Kasumi-1 (cell line): ENCODE measurements at places on chromosomes 1 and 21.

DNA sequence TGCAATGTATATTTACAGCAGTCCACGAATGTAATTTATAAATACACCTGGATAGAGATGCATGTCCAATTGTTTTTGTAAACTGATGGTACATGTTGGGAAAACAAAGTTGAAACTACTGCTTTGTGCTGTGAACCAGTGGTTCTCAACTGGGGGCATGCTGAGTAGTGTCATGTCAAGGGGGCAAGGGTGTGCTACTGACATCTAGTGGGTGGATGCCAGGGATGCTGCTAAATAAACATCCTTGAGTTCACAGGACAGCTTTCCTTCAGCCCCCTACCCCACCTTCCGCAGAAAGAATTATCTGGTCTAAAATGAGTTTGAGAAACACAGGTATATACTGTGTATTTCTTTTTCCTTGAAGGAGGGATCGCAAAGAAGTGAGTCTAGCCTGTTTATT lies 95.9 kb downstream of the RASAL2 start:
- peak; percentile 65 for DNase-seq

- DNase-seq, result no peak
Observed at GRCh38 chr1:226355669-226356551, 46.9 kb upstream of the LIN9 start.

DNA sequence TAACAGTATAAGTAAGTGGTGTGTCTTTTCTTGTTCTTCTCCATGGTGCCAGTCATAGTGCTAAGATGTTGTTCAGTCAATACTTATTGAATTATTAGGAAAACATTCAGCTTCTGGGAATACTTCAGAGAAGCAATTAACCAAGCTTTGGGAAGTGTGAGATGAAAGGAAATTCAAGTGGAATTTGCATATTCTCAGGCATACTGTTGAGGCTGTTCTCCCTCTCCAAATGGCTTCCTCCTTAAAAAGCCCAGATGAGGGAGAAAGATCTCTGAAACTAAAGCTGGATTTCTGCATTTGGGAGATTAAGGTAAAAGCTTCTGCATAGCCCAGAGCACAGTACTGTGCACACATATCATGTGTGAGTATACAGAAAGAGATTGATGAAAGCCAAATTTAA lies 73.4 kb downstream of the MACF1 start:
- no peak for DNase-seq

- no peak for DNase-seq
Observed at GRCh38 chr1:71083271-71083670, 2.4 kb upstream of the ZRANB2 start.

GRCh38 chr1:12528021-12528852 lies 89.8 kb downstream of the DHRS3 start:
- no peak for DNase-seq

DNA sequence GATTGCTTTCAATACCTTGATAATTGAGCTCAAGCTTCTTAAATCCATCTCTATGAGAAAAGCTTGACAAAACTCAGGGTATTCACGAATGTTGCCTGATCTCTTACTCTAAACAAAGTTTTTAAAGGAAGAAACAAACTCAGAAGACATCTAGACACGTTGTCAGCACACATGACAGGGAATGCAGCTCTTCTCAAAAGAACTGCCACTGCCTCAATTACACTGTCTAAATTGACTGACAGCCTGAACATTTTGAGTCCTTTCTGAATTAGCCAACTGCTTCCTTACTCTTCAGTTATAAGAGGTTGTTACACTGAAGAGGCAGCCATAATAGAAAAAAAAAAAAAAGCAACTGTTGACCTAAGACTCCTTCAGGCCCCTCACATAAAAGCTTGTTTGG lies 1646.7 kb upstream of the B3GALT2 start:
- DNase-seq, result no peak

- DNase-seq, result no peak
Observed at GRCh38 chr1:17802945-17803344, 47.8 kb downstream of the ACTL8 start.

GRCh38 chr21:17989780-17990179 lies 170.6 kb upstream of the C21orf91 start:
- DNase-seq, result no peak

- no peak for DNase-seq
Observed at GRCh38 chr1:17301767-17302166, 6.2 kb upstream of the PADI4 start.

GRCh38 chr1:85048296-85049064 lies at the start of gene MCOLN3:
Gene MCOLN3 (minus strand): TSS chr1:85048500. CDS start chr1:85045360, 3,140 bp downstream.
- no peak for DNase-seq
